H1 (cell line): ENCODE measurements at places on chromosomes 16 and 17. TPM values are rescaled to one million over a fixed set of nuclear protein-coding genes. Genes with fewer than 3 reads are reported as not detected.

DNA sequence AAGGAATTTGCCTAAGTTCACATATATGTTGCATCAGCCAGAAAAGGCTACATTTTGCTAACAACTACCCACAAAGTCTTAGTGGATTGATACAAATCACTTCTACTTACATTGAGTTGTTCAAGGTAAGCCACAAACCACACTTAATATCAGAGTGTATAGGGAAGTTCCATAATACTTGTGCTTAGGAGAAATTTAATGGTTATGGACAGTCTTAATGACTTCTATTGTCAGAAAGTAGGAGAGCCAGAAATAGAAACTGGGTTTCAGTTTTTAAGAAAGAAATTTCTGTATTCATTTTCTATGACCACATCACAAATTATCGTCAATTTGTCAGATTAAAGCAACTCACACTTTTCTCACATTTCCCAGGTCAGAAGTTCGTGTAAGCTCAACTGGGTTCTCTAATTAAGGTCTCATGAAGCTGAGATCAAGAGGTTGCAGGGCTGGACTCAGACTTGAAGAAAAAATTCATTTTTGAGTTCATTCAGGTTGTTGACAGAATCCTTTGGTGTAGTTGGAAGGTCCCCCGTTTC, 695.7 kb downstream of the CDH11 start:
- no peak for DNase-seq

- DNase-seq = no peak
These were observed 142.3 kb downstream of the ZFHX3 start for GRCh38 chr16:72905581-72905980.

DNA sequence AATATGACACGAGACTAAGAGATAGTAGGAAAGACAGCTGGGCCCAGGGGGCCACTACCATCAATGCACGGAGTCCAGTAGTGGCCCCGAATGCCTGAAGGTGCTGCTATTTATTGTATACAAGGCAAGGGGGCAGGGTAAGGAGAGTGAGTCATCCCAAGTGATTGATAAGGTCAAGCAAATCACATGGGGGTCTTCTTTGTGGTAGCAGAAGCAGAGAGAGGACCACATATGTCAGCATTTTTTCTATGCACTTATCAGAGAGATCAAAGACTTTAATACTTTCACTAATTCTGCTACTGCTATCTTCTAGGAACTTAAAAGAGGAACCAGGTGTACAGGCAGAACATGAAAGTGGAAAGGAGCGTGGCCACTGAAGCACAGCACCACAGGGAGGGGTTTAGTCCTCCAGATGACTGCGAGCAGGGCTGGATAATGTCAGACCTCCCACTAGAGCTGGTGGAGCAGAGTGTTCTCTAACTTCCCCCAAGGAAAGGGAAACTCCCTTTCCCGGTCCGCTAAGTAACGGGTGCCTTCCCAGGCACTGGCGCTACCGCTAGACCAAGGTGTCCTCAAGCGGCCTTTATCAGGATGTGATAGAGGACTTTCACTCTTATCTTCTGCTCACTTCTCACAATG, 26.4 kb upstream of the ARL4D start:
- no peak for DNase-seq

GRB2 gene
- 101 and 102 TPM in 2 replicates for total RNA-seq
